ENCODE measurements at places on chromosomes 13 and 19.

GRCh38 chr19:31214997-31215396 is 134.2 kb downstream of the TSHZ3 start:
- DNase-seq, result no peak

DNA sequence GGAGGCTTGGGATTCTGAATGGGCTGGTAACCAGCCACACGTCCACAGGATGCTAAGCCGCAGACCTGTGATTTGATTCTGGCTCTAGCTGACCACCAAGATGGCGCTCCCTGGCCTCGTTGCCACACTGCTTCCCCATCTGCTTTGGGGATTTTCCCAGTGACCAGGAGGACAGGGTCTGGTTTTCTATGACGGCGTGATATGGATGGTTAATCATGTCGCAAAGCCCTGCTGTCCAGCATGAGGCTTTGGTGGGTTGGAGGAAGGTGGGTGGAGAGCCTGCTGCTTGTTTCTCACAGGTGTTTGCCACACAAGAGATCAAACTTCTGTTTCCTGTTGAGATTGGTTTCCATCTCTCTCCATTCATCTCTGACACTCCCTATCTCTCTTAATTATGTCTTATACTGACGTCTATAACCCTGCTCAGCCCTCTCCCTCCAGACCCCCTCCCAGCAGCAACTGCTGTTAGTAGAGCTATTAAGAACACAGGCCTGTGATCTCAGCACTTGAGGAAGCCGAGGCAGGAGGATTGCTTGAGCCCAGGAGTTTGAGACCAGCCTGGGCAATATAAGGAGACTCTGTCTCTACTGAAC is 102.7 kb downstream of the SIPA1L3 start:
- DNase-seq, result no peak

DNA sequence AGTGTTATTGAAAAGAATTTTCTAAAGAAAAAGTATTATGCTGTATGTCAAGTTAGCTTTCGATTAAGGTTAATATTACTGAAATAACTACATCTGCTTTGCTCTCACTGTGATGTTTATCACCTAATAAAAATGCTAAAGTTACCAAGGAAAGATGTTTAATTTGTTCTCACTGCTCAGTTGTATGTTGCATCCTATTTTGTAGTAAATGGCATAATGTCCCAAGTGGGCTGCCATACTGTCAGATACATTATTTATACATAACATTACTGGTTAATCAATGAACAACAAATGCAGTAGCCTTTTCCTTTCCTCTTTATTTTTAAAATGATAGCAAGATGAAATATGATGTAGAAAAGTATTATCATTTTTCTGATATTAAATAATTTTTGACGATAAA is 226.3 kb upstream of the DACH1 start:
- no peak for DNase-seq

GRCh38 chr19:51364200-51365106 is 1.7 kb downstream of the ETFB start:
- DNase-seq, result no peak

DNA sequence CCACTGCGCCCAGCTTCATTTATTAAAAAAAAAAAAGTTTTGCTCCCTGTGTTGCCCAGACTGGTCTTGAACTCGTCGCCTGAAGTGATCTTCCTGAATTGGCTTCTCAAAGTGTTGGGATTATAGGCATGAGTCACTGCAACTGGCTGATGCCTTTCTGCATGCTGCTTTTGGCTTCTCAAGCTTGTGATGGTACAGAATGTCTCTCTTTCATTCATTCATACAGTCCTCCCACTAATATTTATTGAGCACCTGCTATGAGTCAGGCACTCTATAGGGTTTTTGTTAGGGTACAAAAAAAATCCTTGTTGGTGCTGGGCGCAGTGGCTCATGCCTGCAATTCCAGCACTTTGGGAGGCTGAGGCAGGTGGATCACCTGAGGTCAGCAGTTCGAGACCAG is 9.0 kb downstream of the TSPAN16 start:
- DNase-seq, result no peak

Measured in ovary (tissue), 10 donors.